Neural progenitor cell (in vitro differentiated cells): ENCODE measurements at places on chromosomes 5 and 9.

- no peak for DNase-seq
These were observed 14.6 kb upstream of the TNIP1 start for GRCh38 chr5:151095341-151096000.

DNA sequence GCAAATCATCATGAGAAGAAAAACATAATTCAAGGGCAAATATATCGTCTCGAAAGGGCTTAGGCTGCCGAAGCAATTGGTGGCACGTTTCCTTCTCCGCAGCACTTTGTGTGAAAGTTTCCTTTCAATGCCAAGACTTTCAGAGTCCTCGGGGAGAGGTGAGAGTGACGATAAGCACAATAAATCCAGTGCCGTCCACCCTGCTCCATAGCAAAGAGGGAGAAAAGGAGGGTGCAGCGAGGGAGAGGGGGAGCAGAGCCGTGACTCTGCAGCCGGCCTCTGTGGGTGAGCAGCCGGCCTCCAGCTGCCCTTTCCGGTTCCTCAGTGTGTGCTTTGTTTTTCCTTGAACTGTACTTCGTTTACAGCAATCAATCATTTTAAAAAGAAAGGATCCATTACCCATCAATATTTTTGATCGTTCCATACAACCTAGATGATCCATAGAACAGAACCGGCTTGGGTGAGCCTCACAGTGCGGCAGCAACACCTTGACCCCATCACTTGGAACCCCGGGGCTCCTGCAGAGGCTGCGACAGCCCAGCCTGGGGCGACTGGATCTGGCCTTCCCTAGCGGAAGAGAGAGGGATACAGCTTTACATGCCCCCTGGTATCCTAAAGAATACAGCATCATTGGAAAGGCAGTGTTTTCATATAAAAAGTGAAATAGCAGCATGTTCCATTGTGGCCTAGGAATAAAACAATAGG is 247.0 kb upstream of the IRX4 start:
- DNase-seq = no peak

DNA sequence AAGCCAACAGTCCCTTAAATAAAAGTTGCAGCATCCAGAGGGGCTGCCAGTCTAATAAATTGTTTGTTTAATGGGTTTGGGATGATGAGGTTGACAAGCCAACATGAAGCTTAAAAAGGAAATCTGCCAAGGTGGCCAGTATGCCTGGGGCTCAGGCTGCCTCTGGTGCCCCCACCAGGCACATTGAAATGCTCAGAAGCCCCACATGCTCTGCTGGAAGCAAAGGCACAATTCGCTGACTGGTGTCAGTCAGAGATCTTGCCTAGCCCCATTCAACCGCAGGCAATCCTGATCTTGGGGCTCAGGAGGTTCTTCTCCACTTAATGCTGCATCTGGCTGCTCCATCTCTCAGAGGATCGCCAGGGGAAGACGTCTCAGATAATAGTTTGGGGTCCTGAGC is 44.2 kb upstream of the TCERG1 start:
- peak; percentile 18 for DNase-seq

- no peak for DNase-seq
These were observed 173.8 kb upstream of the DAP start for GRCh38 chr5:10934783-10935355.

- DNase-seq = no peak
These were observed 274.0 kb upstream of the DAPK1 start for GRCh38 chr9:87223392-87224246.

DNA sequence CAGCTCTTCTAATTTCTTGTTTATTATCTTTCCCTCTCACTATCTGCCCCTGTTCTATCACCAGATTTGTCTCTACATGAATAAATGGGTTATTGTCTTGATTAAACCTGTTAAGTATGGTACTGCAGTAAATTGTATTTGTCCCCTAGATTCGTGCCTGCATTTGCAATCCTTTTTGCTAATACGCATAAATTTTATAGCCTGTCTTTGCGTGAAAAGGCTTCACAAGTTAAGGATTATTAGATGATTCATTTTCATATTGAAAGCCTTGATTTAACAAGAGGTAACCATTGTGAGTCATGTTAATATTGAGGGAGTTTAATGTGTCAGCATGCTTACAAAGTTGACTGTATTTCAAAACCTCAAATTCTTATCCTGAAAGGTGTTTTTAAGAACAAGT is 204.6 kb downstream of the PCSK1 start:
- DNase-seq = no peak

GRCh38 chr5:154333016-154333415 is 112.8 kb upstream of the SAP30L start:
- no peak for DNase-seq

- DNase-seq = no peak
These were observed 92.2 kb downstream of the ADGRV1 start for GRCh38 chr5:90650767-90651166.

- peak; percentile 84 for DNase-seq
These were observed at the start of gene APBA1 for GRCh38 chr9:69671879-69672595. APBA1 (minus strand) TSS chr9:69672371.

GRCh38 chr5:34977934-34978613 is 48.7 kb downstream of the DNAJC21 start:
- DNase-seq = no peak
